ENCODE measurements at places on chromosomes 3 and 15. TPM values are rescaled to one million over a fixed set of nuclear protein-coding genes. Genes with fewer than 3 reads are reported as not detected.

GATM gene
- not detected for total RNA-seq

NR1I2 gene
- 0.08 TPM for total RNA-seq

MED12L gene
- not detected for total RNA-seq

DYNC1LI1 gene
- total RNA-seq, result 32.1 TPM

DNASE1L3 gene
- not detected for total RNA-seq

GOLGA6L7 gene
- not detected for total RNA-seq

KLHL40 gene
- not detected for total RNA-seq

HESX1 gene
- total RNA-seq, result 0.55 TPM

SMAD3 gene
- 21.2 TPM for total RNA-seq

LRRN1 gene
- 0.08 TPM for total RNA-seq

PIF1 gene
- total RNA-seq, result 6.5 TPM

SLC38A3 gene
- total RNA-seq, result not detected

ALG1L2 gene
- not detected for total RNA-seq

NAALADL2 gene
- 0.23 TPM for total RNA-seq

B4GALT4 gene
- 32.0 TPM for total RNA-seq

SLC24A5 gene
- not detected for total RNA-seq

TTLL13 gene
- 0.11 TPM for total RNA-seq

TAGLN3 gene
- total RNA-seq, result 22.4 TPM

MUC4 gene
- not detected for total RNA-seq

TM2D3 gene
- total RNA-seq, result 25.1 TPM

GOLGA8N gene
- 0.49 TPM for total RNA-seq

IL5RA gene
- not detected for total RNA-seq

SYNPR gene
- total RNA-seq, result not detected

C3orf85 gene
- not detected for total RNA-seq

DNAH12 gene
- total RNA-seq, result not detected

FAM81A gene
- total RNA-seq, result 0.04 TPM

NPAP1 gene
- not detected for total RNA-seq

RASL12 gene
- not detected for total RNA-seq

SI gene
- total RNA-seq, result not detected

ADCY5 gene
- 0.08 TPM for total RNA-seq

LDHAL6B gene
- not detected for total RNA-seq

TYRO3 gene
- 4.6 TPM for total RNA-seq

Measured in hair follicular keratinocyte (primary cell).